ENCODE measurements at places on chromosomes 12 and 14. TPM values are rescaled to one million over a fixed set of nuclear protein-coding genes. Genes with fewer than 3 reads are reported as not detected.

DNA sequence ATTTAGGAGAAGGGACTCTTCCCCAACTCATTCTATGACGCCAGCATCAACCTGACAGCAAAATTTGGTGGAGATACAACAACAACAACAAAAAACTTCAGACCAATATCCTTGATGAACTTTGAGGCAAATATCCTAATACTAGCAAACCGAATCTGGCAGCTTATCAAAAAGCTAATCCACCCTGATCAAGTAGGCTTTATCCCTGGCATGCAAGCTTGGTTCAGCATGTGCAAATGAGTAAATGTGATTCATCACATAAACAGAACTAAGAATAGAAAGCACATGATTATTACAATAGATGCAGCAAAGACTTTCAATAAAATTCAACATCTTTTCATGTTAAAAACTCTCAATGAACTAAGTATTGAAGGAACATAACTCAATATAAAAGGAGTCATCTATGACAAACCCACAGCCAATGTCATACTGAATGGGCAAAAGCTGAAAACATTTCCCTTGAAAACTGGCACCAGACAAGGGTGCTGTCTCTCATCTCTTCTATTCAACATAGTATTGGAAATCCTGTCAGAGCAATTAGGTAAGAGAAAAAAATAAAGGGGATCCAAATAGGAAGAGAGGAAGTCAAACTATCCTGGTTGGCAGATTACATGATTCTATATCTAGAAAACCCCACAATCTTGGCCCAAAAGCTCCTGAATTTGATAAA, 233.3 kb downstream of the CCDC59 start:
- DNase-seq, result peak; percentile 21
- no peak overlapping the region for H3K4me3 ChIP-seq
- no peaks in the 10 kb centered on the region for H3K4me1 ChIP-seq
- H3K27ac ChIP-seq, result no peak overlapping the region
- no peaks in the 10 kb centered on the region for H3K36me3 ChIP-seq

- no peaks in the 10 kb centered on the region for H3K27me3 ChIP-seq
- peaks cover 12% of the 10 kb centered on the region for H3K4me1 ChIP-seq
- no peaks in the 10 kb centered on the region for H3K36me3 ChIP-seq
- H3K27ac ChIP-seq, result no peak overlapping the region
These were observed 77.3 kb downstream of the TMX1 start for GRCh38 chr14:51317373-51317772.

- no peaks in the 10 kb centered on the region for H3K27me3 ChIP-seq
- peaks cover 25% of the 10 kb centered on the region for H3K4me1 ChIP-seq
- no peaks in the 10 kb centered on the region for H3K36me3 ChIP-seq
- H3K4me3 ChIP-seq, result no peak overlapping the region
These were observed 24.1 kb downstream of the NTF3 start for GRCh38 chr12:5456030-5456429.

The A2M gene
- total RNA-seq, result 233 TPM

- no peaks in the 10 kb centered on the region for H3K36me3 ChIP-seq
- H3K4me1 ChIP-seq, result no peaks in the 10 kb centered on the region
- no peaks in the 10 kb centered on the region for H3K27me3 ChIP-seq
- H3K4me3 ChIP-seq, result no peak overlapping the region
- H3K27ac ChIP-seq, result no peak overlapping the region
- DNase-seq, result no peak
These were observed 130.8 kb downstream of the ADGRD1 start for GRCh38 chr12:131084341-131085011.

GRCh38 chr14:24194186-24194872, 912 bp downstream of the TM9SF1 start:
- H3K4me3 ChIP-seq, result peak overlapping the region; percentile 77
- H3K27me3 ChIP-seq, result no peaks in the 10 kb centered on the region
- peak overlapping the region; percentile 93 for H3K27ac ChIP-seq
- H3K36me3 ChIP-seq, result peaks cover 37% of the 10 kb centered on the region
- H3K4me1 ChIP-seq, result peaks cover 14% of the 10 kb centered on the region

DNA sequence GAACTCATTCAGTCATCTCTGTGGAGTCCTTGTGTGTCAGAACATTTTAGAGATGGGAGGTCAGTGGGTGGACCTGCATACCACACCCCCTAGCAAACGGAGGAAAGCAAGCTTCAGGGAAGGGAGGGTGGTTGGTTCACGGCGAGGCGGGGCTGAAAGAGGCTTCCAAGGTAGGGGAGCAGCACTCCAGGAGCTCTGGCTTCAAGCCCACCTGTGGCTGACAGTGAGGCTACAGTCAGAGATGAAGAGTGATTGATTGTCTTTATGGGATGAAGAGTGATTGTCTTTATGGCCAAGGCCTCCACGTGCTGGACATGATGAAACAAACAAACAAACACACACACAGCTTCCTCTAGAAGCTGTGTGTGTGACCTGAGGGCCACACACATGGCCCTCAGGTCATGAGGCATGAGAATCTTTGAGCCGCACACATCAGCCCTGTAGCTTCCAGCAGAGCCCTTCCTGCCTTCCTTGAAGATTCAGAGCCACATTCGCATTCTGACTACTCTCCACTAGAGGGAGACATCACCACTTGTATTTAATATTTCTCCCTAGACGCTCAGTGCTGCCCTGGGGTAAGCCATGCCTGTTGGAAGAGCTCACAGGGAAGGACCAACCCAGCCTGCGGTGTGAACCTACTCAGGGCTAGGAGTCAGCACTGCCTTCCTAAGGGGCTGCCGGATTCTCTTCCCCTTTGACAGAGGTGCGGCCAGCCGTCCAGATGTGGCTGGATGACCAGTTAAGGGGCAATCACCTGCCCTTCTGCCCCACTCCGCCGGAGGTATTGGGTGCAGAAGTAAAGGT, 54.4 kb upstream of the KCNA1 start:
- peaks cover 27% of the 10 kb centered on the region for H3K27me3 ChIP-seq
- DNase-seq, result peak; percentile 85
- no peak overlapping the region for H3K4me3 ChIP-seq
- no peak overlapping the region for H3K27ac ChIP-seq
- H3K4me1 ChIP-seq, result peaks cover 25% of the 10 kb centered on the region

The SERPINA10 gene
- not detected for total RNA-seq

DNA sequence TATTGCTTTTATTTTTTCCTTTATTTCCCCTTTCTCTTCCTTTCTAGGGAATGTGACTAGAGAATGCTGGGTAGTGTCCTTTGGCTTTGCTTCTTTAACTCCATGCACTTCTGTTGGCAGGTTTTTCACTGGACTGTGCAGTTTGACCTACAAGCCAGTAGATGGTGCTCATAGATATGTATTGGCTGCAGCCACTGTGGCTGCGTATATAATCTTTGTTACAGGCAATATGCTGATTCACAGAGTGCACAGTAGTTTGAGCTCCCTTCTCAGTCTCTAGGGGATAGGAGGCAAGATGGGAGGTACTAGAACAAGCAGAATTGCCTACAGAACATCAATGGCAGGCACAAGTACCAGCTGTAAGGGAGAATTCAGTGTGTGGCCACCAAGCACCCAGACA, 503.5 kb downstream of the LRFN5 start:
- H3K4me1 ChIP-seq, result no peaks in the 10 kb centered on the region
- H3K27ac ChIP-seq, result no peak overlapping the region
- no peaks in the 10 kb centered on the region for H3K36me3 ChIP-seq
- H3K27me3 ChIP-seq, result no peaks in the 10 kb centered on the region

Measured in muscle of leg (tissue), 16 donors.